ENCODE measurements at places on chromosomes 7 and 10.
A peak's percentile ranks its signal among the peaks of the same experiment; 100 is the strongest.

DNA sequence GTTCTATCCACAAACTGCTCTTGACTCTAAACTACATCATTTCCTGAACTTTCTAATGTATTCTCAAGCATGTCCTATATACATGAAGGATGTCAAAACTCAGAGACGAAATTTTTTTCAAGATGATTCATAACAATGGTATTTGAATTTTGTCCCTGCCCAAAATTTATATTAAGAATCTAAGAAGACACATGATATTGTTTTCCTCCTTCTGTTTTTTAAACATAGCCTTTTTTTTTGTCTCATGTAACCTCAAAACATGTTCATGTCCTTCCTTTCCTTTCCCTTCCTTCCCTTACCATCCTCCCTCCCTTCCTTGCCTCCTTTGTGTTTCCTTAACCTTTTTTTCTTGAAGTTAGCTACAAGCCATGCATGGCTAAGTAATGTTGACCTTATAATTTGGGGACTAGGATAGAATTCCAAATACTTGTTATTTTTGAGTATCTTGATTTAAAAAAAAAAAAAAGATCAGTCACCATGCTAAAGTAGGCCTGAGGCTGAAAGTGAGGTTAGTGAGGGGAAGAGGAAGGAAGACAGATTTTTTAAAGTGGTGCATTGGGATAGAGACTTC is 163.0 kb downstream of the SUGCT start:
- no peak for DNase-seq

- DNase-seq: no peak
Observed at GRCh38 chr10:29608062-29608461, 26.7 kb downstream of the SVIL start.

- no peak for DNase-seq
Observed at GRCh38 chr7:114703677-114704076, 218.2 kb upstream of the MDFIC start.

- no peak for DNase-seq
Observed at GRCh38 chr7:148871030-148871429, 13.1 kb downstream of the EZH2 start.

GRCh38 chr10:30820261-30820991 is 190.9 kb upstream of the LYZL2 start:
- DNase-seq: no peak

GRCh38 chr7:42590771-42591310 is 321.0 kb downstream of the C7orf25 start:
- DNase-seq: no peak

- peak; percentile 42 for DNase-seq
Observed at GRCh38 chr7:150685219-150686029, at the start of gene GIMAP2. GIMAP2 (plus strand) TSS chr7:150685706; CDS start chr7:150687060, 1,354 bp downstream.

DNA sequence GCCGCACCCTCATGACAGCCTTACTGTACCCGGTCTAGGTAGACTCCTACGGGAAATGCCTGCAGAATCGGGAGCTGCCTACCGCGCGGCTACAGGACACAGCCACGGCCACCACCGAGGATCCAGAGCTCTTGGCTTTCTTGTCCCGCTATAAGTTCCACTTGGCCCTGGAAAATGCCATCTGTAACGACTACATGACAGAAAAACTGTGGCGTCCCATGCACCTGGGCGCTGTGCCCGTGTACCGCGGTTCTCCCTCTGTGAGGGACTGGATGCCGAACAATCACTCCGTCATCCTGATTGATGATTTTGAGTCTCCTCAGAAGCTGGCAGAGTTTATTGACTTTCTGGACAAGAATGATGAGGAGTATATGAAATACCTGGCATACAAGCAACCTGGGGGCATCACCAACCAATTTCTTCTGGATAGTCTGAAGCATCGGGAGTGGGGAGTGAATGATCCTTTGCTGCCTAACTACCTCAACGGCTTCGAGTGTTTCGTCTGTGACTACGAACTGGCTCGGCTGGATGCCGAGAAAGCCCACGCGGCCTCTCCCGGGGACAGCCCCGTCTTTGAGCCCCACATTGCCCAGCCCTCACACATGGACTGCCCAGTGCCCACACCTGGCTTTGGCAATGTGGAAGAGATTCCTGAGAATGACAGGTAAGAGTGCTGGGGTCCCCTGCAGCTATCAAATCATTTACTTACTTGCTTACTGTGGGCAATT is 8.5 kb upstream of the CHCHD1 start:
- peak; percentile 40 for DNase-seq

- DNase-seq: no peak
Observed at GRCh38 chr7:43954524-43955228, 28.4 kb downstream of the UBE2D4 start.

GRCh38 chr7:148515728-148516695 is 74.6 kb upstream of the C7orf33 start:
- no peak for DNase-seq

DNA sequence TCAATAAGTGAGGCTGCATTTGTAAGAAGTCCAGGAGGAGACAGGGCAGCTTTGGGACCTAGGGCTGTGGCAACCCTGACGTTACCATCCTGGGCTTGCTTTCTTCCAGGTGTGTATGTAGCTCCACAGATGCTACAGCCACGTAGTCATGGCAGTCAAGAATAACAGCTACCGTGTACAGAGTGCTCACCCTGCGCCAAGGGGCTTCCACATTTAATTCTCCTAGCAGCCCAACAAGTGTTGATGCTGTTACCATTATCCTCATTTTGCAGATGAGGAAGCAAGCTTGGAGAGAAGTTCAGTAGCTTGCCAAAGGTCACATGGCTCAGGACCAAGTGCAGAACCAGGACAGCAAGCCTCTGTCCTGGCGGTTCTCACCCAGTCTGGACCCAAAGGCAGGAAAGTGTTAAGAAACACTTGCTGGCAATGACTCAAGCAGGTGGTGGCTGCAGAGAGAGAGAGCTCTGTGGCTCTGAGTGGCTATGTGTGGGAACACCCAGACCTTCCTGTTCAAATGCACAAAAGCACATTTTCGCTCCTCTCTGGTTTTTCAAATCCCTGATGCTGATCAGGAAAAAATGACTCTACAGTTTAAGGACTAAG is 89.8 kb downstream of the CREM start:
- peak; percentile 36 for DNase-seq

DNA sequence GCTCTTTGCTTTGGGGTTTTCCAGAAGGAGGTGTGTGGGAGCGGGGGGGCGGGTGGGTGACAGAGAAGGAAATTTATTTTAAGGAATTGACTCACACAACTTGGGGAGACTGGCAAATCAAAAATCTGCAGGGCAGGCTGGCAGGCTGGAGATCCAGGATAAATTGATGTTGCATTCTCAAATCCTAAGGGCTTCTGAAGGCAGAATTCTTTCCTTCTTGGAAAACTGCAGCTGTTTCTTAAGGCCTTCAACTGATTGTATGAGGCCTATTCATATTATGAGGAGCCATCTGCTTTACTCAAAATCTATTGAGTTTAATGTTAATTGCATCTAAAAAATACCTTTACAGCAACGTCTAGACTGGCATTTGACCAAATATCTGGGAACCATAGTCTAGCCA is 1528.8 kb upstream of the LRRTM3 start:
- DNase-seq: no peak

GRCh38 chr10:121796342-121796741 is 131.5 kb downstream of the ATE1 start:
- DNase-seq: no peak

DNA sequence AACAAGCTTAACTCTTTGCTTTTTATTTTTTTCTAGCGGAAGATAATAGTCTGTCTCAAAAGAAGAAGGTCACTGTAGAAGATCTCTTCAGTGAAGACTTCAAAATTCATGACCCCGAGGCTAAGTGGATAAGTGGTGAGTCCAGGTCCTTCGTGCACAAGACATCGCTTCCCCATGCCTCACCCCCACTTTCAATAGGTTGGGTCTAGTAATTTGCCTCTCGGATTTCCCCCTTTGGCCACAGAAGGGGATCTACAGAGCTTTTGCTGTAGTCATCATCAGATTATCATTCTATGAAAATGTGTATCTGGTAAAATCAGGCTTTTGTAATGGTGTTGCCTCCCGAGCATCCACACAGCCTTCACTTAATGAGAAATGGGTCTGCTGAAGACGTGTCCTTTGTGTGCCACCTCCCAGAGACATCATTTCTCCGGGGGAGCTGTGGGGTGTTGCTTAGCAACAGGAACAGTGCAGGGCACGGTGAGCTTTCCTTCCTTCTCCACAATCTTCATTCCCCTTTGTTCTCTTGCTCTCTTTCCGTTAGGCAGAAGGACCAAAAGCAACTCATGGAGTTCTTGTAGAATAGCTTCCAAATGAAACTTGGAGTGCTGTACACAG is 422.8 kb downstream of the DPP6 start:
- no peak for DNase-seq

GRCh38 chr7:156318426-156318825 is 322.1 kb upstream of the RNF32 start:
- no peak for DNase-seq

DNA sequence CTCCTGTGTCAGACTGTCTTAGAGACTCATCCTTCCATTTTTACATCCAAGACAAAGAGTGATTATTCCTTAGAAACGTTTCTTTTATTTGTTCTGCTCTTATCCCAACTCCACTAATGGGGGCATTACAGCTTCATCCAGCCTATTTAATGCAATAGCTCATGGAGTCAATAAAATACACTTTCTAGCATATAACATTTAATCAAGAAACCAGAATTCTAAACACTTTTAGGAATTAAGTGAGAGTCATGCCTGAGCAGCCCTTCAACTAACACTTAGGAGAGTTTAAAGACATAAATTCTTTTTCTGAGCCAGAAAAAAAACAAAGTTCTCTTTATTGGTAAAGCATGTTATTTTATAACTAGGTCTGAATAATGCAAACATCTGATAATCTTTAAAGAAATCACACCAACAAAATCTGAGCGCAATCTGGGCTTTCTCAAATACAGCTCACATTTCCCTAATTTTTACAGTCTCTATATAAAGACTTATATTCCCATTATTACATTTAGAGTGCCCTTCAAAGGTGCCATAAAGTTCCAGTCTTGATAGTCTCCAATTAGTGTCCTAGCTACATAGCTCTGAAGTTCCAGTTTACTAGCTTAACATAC is 361.7 kb upstream of the HPS1 start:
- no peak for DNase-seq

Measured in stimulated activated CD4-positive, alpha-beta T cell treated with anti-CD3 and anti-CD28 coated beads, Interleukin-2, amount 100 ng/mL, for 24 hours (primary cell).